ENCODE measurements at places on chromosomes 12 and 14.
A peak's percentile ranks its signal among the peaks of the same experiment; 100 is the strongest.

- DNase-seq: no peak
Measured at GRCh38 chr12:116039081-116039480, 238.4 kb downstream of the MED13L start.

GRCh38 chr12:5965950-5966383 lies 20.9 kb upstream of the ANO2 start:
- DNase-seq: peak; percentile 15

GRCh38 chr14:77186911-77187648 lies 5.5 kb downstream of the TMEM63C start:
- DNase-seq: no peak

- DNase-seq: no peak
Measured at GRCh38 chr12:5689773-5690172, 255.3 kb downstream of the ANO2 start.

DNA sequence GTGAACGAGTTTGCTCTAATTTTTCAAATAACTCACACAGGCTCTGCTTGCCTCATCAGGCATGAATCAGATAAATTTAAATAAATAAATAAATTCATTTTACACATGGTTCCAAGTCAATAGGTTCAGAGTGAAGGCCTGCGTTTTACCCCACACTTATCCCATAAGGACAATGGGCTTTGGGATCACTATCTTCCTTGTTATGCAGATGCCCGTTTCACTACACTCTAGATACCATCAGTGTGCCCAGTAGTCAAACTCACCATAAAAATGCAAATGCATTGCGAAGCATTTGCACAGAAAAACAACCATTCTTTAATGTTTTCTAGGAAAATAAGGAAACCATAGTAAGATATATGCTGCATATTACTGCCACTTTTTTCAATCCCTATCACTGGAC lies 155.9 kb upstream of the CCDC196 start:
- no peak for DNase-seq

DNA sequence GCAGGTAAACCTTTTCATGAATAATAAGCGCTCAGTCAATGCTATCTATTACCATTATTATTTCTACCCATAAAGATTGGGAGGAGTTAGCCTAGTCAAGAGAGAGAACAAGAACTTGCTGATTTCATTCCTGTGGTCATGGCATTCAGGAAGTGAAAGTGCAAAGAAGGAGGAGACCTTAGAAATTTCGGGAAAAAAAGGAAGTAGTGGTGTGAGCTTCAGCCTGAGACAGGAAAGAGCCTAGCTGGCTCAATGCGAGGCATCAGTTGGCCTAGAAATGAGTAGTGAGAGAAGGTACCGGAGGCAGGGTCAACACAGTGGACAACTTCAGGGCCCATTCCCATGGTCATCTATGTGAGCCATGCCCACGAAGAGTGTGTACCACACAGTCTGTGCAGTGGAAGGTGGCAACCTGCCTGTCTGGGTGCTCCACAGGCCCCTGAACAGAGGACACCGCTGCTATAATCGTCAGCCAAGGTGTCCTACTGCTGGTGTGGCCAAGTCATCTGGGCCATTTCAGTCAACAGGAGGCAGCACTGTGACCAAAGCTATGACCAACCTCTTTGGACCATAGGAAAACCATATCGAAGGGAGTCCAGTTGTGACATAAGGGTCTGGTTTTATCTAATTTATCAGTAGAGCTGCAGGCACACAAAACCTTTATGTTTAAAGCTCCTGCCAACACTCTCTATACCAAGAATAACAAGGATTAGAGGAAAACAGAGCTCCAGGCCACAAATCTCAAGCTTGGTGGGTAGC lies 16.2 kb upstream of the STON2 start:
- DNase-seq: no peak

DNA sequence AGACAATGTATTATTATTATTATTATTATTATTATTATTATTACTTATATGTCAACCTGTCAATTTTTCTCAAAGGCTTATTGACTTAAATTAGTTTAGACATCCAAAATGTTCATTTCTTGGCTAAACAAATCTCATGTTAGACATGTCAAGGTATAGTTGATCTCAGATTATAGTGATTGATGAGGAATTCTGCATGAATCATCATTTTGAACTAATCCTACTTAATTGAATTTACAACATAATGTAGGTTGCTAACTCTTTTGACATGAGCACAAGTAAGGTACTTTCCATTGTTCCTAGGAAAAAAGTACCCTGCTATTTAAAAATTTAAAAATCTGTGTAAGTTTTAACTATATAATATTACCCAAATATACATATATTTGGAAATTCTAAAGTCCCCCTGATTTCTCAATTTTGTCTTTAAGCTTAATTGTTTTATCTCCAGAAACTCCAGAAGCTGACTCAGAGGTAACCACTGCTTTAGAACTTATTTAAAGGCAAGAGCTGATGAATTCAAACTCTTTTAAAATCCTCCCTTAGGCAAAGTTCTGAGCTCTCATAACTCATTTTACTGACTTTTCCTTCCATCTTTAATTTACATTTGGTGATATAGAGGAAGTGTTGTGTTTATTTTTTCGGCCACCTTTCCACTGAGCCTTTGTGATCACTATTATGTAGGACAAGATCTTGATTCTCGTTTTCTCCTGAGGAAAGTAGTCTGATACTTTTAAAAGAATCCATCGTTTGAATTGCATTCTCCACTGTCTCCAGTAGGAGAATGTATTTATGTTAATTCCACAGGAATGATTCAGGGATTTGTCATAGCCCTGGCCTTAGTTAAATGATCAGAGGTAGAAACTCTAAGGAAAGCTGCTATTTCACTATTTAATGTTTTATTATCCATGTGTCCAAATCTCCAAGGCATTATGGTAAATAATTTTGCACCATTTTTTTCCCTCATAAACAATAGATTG lies 1304.5 kb downstream of the AACS start:
- DNase-seq: no peak

DNA sequence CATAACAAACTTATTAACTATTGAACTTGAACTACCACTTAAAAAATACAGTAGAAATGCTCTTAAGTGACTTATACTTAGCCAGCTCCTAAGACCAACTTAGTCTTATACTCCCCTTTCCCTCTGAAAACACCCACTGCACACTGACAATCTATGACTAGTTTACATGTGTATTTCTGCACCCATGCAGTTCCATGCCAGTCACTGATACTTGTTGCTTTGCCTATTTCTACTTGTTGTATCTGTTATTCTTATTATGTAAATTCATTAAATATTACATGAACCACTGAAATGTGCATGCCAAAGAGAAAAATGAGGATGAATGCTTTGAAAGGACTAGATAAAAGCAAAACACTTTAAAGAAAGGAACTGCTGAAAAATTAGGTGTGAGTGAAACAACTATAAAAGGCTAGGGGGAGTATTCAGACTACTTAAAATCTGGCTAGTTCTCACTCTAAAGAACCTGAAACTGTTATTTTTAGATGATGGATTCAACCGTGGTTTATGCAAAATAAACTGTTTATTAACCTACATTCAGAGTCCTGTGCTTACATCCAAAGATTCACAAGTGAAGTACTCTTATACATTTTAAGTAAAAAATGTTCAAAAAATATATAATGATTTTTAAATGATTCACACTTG lies 74.7 kb downstream of the RPS6KA5 start:
- DNase-seq: no peak

- no peak for DNase-seq
Measured at GRCh38 chr12:770479-770878, 18.1 kb downstream of the WNK1 start.

DNA sequence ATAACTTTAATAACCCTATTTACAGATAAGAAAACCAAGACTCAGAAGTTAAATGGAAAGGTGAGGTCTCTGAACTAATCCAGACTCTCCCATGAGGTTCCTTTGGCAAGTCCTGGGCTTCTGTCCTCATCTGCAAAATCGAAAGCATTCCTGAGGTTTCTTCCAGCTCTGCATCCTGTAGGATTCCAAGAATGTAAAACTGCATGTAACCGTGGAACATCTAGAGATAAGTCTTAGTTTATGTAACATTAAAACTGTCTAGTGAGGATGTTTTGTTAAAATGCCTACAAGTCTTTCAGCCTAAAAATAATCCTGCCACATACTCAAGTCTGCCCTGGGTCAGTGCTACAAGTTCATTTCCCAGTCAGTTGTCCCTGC lies 7.3 kb upstream of the ITFG2 start:
- no peak for DNase-seq

- DNase-seq: no peak
Measured at GRCh38 chr12:126051611-126052107, 986.4 kb downstream of the AACS start.

GRCh38 chr12:67562513-67563287 lies 85.8 kb upstream of the DYRK2 start:
- DNase-seq: no peak
